ENCODE measurements at places on chromosomes 5 and 9. TPM values are rescaled to one million over a fixed set of nuclear protein-coding genes. Genes with fewer than 3 reads are reported as not detected.

Gene ASB6
- 19.1 TPM for total RNA-seq

- DNase-seq: no peak
- H3K4me3 ChIP-seq: no peak overlapping the region
- no peak overlapping the region for H3K27ac ChIP-seq
- no peaks in the 10 kb centered on the region for H3K36me3 ChIP-seq
- no peaks in the 10 kb centered on the region for H3K27me3 ChIP-seq
Observed at GRCh38 chr9:7058473-7058872, 300.7 kb downstream of the KDM4C start.

GRCh38 chr5:154042766-154043165, 4.0 kb downstream of the MFAP3 start:
- no peaks in the 10 kb centered on the region for H3K36me3 ChIP-seq
- no peaks in the 10 kb centered on the region for H3K27me3 ChIP-seq
- H3K4me1 ChIP-seq: peaks cover 14% of the 10 kb centered on the region

- DNase-seq: no peak
- H3K4me3 ChIP-seq: no peak overlapping the region
- no peaks in the 10 kb centered on the region for H3K36me3 ChIP-seq
Observed at GRCh38 chr5:159854916-159855315, 61.4 kb upstream of the ADRA1B start.

- H3K4me1 ChIP-seq: 0 out of 2 replicates have a peak, but pooled peaks cover under 1% of the 10 kb centered on the region
- no peak overlapping the region for H3K27ac ChIP-seq
- H3K27me3 ChIP-seq: no peaks in the 10 kb centered on the region
- DNase-seq: peak; percentile 82
Observed at GRCh38 chr5:108642170-108642906, 105.4 kb upstream of the FER start.

Measured in PC-3 (cell line).